T1000 (cell line): ENCODE measurements at places on chromosomes 7 and 10.
A peak's percentile ranks its signal among the peaks of the same experiment; 100 is the strongest.

GRCh38 chr7:98214811-98215321, 3.6 kb downstream of the BHLHA15 start:
- no peak for DNase-seq

- no peak for DNase-seq
Observed at GRCh38 chr7:91243591-91244301, 20.5 kb upstream of the FZD1 start.

GRCh38 chr10:101226491-101227428, 2.5 kb downstream of the LBX1 start:
- DNase-seq = no peak

DNA sequence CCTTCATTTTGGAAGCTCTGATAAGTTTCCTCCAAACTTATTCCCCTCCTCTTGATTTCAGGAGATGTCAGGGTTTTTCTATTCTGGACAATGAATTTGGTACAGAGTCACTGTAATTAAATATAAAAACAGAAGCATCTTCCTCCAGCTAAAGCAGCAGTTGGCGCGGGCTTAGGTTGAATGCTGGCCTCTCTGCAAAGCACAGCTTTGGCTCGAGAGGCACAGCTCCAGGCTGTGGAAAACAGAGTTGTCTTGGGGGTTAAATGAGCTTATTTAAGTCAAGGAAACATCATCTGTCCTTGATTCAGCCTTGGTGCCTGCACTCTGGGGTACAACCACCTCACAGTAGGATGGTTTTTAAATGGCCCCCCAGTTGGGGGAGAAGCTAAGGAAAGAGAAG, 35.0 kb upstream of the PDCD4 start:
- DNase-seq = no peak

DNA sequence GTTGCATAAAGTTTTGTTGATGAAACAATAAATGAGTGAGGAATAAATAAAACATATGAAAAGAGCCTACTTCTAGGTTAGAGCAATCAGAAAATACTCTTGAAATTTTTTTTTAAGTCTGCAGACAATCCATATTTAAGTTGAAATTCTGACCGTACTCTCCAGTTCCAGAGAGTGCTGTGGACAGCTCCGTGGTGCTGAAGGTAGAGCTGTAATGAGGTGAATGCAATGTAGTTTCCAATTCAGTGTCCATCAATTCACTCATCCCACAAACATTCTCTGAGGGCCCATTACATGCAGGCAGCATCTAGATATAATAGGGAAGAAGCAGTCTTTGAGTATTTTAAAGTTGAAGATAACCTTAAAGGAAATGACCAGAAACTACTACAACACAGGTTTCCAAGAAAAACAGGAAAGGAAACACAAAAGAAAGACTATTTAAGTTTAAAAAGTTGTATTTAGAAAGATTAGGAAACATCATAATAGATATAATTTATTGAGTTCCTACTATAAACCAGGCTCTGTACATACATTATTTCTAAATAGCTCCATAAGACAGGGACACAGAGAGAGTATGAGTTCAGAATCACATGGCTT, 44.0 kb upstream of the CRTAC1 start:
- no peak for DNase-seq

GRCh38 chr10:104541820-104542219, 99.3 kb upstream of the SORCS3 start:
- DNase-seq = no peak

DNA sequence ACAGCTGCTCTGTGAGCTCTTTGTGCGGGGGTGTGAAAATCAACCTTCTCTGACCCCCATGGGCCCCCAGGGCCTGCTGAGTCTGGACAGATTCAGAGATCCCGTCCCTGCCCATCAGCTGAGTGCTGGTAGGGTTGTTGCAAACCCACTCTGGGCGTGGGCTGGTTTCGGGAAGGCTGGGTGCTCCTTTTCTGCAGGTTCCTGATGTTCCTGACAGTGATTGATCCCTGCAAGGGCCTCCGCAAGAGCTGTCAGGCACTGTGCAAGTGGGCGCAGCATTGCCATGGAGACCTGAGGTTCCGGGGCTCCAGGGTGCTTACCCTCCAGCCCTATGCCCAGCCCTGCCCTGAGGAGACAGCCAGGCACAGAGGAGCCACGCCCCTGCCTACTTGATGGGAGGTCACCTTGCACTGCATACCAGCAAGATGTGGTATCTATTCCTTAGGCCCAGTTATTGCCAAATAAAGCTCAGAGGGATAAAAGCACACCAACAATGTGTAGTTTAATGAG, 44.3 kb upstream of the INPP5A start:
- DNase-seq = no peak

- DNase-seq = peak; percentile 74
Observed at GRCh38 chr10:17512341-17513001, 58.1 kb upstream of the ST8SIA6 start.

DNA sequence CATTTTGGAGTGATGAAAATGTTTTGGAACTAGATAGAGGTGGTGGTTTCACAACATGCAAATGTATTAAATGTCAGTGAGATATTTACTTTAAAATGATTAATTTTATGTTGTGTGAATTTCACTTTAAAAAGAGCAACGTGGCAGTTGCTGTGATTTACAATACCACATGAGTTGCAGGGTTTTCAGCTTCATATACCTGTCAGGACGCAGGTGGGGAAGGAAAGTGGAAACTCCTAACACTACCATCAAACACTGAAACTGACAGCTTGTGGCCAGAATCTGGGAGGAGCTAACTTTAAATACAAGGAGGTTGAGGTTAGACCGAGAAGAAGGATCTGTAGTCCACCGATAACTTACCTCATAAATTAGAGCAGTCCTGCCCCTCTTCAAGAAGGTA, 168.9 kb upstream of the TMEM72 start:
- no peak for DNase-seq

DNA sequence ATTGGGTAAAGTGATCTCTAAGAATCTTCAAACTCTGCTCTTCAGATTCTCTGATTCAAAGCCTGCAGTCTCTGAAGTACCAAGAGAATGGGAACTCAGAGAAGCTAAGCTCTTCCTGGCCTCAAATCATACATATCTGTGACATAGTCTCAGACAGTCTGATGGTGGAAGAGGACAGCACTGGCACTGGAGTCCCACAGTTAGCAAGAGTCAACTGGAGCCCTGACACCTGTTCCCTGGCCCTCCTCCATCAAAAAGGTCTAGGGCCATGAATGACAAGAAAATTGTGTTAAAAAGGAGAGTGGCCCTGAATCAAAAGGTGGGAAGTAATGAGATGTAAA, 37.7 kb downstream of the PRSS2 start:
- no peak for DNase-seq

DNA sequence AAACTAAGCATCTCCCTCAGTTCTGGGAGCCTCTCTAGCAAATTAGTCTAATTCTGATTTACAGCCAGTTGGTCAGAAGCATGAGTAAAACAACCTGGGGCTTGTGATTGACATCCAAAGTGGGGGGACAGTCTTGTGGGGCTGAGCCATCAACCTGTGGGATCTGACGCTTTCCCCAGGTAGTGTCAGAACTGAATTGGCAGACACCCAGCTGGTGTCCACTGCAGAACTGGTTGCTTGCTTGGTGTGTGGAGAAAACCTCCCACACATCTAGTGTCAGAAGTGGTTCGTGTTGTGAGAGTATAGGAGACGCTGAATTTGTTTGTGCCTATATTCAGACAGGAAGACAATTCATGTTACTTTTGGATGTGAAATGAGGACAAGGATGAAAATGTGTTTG, 92.2 kb upstream of the PDCD4 start:
- DNase-seq = no peak

- DNase-seq = no peak
Observed at GRCh38 chr7:92622685-92623084, 32.5 kb upstream of the FAM133B start.

DNA sequence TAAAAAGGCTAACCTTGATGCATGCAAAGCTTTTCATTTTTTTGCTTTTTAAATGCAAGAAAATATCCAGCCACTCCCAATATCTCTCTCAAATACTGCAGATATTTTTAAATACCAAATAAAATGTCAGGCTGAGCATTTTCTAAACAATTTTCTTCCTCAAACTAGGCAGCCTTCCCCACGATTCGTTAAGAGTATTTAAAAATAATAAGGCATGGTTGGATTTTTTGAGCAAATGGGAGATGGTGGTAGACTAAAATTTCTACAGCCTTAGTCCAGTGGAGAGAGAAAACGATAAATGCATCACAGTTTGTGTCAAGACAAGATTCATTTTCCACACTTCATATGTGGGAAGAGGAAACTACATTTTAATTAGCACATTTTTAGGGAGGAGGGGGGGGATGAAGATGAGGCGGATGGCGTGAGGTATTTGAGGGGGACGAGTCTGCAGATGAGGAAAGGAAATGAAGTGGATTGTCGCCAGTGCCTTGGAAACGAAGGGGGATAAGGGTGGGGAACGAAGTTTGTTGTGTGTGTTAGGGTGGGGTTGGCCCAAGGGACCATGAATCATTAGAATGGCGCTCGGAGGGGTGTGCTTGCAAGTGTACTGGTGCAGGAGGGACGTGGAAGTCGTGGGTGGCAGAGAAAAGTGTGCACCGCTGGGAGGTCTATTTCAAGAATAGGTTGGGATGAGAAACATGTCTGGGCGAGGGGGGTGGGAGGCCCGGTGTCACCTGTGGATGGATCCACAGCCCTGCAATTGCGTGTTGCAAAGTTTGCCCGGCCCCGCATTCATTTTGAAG, 1.2 kb upstream of the ADD3 start:
- peak; percentile 57 for DNase-seq

GRCh38 chr7:157404845-157405481, 68.2 kb downstream of the DNAJB6 start:
- DNase-seq = peak; percentile 73
